Activated T-helper 1 cell treated with Interleukin-2 at 50 U/mL for 16 hours (primary cell): ENCODE measurements at places on chromosomes 1 and 21.

DNA sequence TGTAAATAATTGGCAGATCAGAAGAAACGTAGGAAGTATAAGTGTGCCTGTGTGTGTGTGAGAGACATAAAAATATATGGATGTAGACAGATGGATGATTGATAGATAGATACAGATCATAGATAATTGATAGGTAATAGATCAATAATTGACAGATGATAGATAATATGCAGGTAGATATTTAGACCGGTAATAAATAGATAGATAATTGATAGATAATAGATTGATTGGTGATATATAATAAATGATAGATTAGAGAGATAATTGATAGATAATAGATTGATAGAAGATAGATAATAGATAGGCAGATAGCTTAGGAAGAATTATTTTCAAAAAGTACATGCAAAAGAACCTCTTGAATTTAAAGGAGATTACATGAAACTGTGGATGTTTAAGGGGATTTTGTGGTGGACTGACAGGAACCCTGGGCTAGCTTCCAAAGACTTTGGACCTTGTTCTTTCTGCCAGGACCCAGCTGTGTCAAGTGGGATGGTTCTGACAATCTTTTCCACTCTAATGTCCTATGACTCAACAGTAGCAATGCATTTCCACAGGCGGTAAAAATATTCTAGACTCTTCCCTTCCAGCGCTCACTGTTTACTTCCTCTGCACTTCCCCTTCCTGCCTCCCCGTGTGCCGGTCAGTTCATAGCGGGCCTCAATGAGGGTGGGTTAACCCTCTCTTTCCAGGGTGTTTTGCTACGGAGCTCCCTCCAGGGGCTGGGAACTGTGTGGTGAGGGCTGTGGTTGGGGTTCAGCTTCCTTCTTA, 39.4 kb downstream of the KCNJ15 start:
- DNase-seq, result no peak

- DNase-seq, result no peak
Observed at GRCh38 chr1:41355761-41356160, 5.5 kb upstream of the FOXO6 start.

- no peak for DNase-seq
Observed at GRCh38 chr21:37737996-37738395, 178.3 kb downstream of the KCNJ6 start.

DNA sequence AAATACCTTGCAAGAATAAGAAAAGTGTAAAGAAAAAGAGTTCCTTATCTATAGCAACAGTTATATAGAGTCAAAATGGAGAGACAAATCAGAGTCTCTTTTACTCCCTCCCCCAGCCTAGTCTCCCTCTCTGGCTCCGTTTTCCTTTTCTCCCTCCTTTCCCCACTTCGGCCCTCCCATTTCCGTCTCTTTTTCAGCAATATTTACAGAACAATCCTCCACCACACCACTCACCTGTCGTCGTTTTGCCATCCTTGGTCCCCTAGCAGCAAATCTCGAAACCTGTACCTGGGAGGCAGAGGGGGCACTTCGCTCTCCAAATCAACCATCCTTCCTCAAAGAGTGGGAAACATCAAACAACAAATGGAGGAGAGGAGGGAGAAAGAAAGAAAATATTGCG, 259 bp downstream of the KCNT2 start:
- no peak for DNase-seq

- DNase-seq, result no peak
Observed at GRCh38 chr1:200265881-200266280, 144.0 kb downstream of the ZNF281 start.

DNA sequence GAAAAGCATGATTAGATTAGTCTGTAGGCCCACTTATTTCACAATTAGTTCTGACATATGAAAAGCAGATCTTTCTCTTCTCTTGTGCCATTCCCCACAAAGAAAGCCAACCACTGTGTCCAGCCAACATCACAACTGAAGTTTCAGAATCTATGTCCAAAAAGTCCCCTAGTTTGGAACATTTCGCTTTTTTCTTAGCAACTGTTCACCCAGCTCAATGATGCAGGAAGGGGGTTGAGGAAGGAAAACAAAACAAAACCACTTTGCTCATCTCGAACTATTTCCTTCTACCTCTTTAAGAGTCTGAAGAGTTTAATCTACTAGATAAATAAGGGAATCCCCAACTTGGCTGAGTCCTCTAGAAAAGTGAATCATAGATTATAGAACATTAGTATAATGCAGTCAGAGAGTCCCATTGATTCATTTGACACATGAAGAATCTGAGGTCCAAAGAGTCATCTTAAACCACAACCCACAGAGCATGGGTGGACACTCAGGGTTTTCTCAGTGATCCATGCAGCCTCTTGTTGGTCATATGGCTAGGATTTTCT, 159.3 kb upstream of the SGIP1 start:
- DNase-seq, result no peak

- no peak for DNase-seq
Observed at GRCh38 chr1:182766881-182767645, 22.5 kb upstream of the NPL start.

GRCh38 chr1:15799928-15800835, 7.3 kb downstream of the UQCRHL start:
- DNase-seq, result no peak

DNA sequence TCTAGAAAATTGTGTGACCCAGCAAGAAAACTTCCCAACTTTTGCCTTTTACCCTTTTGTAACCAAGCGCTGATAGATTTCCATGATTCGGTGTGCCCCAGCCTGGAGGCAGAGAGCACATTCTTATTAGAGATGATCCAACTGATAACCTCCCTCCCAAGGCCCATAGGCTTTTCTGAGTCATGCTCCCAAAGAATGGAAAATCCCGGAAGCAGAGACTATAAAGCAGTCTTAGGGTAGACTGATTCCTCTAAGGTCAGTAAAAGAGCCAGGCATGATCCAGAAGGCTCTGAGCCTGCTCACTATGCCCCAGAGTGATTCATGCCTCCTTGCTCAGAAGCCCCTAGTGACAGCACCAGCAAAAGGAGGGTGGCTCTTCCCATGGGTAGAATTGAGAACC, 4.3 kb downstream of the CAMK1G start:
- no peak for DNase-seq

GRCh38 chr1:192547501-192547900, 28.1 kb upstream of the RGS1 start:
- DNase-seq, result no peak

DNA sequence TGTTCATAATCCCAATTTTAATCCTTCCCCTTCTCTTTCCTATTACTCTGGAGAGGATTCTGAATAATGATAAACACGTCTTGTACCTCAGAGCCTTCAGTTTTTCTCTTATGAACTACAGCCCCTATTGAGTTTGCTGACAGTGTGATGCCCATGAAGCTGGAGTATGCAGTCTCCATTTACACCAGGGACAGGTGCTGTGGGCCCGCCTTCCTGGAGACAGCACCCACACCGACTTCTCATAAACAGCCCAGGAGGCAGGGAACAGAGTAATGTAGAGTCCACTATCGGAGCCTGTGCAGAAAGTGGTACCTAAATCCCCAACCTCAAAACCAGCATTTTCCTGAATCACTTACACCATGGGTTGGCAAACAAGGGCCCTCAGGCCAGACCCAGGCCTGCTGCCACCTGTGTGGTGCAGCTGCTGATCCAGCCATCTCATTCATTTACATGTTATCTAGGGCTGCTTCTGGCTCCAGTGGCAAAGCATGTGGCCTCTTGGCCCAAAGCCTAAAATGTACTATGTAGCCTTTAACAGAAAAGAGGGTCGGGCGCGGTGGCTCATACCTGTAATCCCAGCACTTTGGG, 95.1 kb upstream of the KRTAP19-8 start:
- no peak for DNase-seq

- DNase-seq, result no peak
Observed at GRCh38 chr1:222813866-222814535, 838 bp upstream of the DISP1 start.

DNA sequence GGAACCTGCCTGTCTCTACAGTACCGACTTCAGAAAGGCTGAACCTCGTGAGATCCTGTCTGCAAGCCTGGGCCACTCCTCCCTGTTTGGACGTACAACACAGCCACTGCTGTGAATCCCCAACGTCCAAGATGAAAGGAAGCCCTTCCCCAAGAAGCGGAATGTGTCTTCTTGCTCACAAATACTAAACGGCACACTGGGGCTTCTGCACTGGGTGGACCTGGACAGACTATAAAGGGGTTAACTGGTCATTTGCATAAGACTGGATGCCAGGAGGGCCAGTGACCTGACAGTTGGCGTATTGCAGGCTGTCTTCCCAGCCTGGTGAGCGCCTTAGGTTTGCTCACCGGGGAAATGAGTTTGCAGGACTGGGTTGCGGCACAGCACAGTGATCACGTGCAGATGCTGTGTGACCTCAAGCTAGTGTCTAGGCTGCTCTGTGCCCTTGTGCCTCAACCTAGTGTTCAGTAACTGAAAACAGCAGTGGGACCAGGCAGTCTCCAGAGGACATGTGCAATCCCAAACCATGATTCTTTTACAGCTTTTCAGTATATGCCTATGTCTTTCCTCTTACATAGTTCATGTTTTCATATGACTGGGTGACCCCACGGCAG, 19.5 kb upstream of the AJAP1 start:
- no peak for DNase-seq
